ENCODE measurements at places on chromosomes 11 and 22. TPM values are rescaled to one million over a fixed set of nuclear protein-coding genes. Genes with fewer than 3 reads are reported as not detected.

- DNase-seq: peak; percentile 32
Observed at GRCh38 chr11:106988151-106989077, 29.9 kb downstream of the GUCY1A2 start.

DNA sequence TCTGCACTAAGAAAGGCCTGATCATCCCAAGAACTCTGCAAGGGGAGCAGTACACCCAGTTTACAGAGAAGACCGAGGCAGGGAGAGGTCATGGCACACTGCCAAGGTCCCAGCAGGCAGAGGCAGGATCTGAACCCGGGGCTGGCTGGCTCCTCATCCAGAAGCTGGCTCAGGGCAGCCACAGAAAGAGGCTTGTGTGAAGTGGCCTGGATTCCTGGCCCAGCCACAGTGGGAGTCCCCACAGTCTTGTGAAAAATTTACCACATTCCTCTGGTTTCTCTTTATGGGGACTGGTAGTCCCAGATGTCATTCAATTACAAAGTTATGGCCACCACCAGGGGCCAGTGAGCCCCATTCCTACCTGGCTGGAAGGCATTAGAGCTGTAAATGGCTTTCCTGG is 440.5 kb downstream of the MIAT start:
- DNase-seq: no peak

DNA sequence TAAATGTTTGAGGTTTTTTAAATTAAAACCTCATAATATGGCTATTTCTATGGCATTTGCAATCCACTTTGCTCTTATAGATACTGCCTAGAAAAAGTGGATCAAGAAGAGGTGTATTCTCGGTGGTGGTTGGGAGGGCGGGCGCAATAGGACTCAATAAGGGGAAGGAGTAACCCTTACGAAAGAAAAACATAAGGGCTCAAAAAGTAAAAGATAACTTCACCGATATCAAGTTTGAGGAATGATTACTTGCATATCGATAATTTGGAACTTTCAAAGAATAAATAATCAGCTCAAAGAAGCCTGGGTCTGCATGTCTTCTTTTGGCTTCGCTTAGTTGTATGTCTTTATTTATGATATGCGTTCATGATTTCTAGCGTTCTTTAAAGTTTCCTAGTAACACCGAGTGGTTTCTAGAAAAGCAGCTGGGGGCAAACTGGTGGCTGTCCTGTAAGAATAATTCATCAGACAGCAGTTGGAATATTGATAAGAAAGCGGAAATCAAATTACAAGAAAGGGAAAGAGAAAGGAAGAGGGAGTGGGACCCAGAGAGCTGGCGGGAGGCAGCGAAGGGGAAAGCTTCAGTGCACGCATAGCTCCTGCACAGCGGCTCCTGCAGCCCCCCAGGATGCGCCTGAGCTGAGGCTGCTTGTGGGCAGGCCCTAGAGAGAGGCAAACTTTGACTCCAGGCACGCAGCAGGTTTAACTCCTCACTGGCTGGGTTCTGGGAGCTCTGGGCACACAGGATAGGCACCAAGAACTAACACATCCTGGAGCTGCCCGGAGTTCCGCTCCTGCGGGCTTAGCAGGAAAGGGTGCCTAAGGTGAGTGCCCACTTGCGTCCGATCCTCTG is 9.1 kb upstream of the FLI1 start:
- no peak for DNase-seq

DNA sequence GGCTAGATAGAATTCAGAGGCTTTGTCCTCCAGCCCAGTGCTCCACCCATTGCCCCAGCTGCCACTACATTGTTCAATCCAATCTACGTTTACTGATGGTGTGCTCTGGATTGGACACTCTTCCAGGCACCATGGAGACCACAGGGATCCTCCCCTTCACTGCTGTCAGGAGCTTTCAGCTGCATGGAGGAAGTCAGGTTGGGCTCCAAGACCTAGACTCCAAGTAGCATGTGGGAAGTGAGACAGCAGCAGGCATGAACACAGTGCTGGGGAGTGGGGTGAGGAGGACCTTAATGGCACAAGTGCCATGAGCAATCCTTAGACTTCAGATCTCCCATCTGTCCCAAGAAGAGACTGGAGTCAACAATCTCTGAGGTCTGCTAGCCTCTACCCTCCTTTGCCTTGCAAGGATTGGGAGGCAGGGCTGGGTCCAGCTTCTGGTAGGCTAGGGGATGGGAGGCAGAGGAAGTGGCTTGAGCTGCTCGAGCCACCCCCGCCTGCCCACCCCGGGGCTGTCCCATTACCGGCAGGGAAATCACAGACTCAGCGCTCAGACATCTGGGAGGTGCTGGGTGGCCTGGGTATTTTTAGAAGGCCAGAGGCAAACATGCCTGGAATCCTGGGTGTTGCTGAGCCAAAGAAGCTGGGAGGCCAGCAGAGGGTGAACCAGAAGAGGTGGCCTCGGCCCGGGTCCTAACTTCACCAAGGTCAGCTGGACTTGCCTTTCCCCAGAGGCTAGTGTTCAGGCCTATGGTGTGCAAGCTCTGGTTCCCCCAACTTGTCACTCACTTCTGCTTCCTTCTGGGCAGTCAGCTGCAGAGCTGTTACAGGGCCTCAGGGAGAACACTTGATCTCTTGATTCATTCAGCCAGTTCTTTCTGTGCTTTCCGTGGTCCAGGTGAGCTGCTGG is 15.2 kb upstream of the FCHSD2 start:
- DNase-seq: no peak

DNA sequence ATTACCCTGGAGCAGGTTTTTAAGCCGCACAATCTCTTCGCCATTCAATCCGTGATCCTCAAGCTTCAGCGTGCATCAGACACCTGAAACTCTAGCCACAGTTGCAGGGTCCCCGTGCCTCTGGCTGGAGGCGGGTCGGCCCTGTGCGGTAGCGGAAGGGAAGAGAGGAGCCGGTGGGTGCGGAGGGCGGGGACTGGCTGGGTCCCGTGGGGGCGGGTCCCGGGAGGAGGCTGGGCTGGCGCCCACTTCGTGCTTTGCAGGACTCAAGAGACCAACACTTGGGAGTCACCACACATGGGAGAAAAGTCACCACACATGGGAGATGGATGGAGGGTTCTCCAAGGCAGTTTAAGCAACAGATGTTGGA is 772 bp downstream of the C22orf15 start:
- no peak for DNase-seq

DNA sequence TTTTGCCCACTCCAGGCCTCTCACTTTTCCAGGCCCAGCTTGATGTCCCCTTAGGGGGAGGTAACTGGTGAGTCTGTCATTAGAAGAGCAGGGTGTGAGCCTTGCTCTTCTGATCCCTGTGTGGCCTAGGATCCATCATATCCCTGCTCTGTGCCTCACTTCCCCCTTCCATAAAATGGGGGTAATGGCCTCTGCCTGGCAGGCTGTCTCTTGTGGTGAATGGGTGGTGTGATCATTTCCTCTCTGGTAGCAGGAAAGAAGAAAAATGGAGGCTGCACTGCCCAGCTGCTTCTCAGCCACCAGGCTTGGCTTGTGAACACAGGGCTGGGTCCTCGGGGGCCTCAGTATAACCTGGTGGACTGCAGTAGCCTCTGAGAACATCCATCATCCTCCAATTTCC is 5.6 kb downstream of the ARHGEF17 start:
- DNase-seq: no peak

DNA sequence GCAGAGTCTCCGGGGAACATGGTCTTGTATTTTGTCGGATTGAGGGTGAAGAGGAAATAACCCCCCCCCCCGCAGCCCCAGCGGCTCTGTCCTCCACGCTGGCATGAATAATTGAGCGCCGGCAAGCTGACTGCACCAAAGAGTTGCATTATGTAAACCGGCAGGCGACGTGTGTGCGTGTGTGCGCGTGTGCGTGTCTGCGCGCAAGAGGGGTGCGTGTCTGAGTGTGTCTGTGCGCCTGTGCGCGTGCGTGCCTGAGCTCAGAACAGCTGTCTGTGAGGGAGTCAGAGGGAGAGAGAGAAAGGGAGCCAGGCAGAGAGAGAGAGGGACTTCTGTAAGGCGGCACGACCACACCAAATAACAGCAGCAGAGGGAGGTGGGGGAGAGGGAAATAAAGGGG is 94.4 kb downstream of the SCN3B start:
- peak; percentile 68 for DNase-seq

DNA sequence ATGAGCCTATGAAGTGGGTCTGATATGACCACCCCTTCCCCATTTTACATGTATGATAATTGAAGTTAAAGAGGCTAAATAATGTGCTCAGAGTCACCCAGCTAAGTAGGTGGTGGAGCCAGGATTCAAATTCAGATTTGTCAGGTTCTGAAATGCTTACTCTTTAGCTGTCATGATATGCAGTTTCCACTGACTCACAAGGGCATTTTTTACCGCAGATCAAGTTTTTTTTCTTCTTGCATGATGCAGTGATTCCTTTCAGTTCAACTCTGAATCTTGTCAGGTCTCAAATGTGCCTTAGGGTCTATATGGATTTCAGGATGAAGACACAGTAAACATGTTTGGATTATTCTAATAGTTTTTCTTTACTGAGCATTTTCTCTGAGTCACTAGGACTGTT is 12.6 kb upstream of the TRIM44 start:
- DNase-seq: no peak

Gene CBX6
- polyA plus RNA-seq: 29.0 TPM

Gene RNH1
- polyA plus RNA-seq: 114 TPM

All from hindlimb muscle (tissue), 1 donor.